Kidney epithelial cell (primary cell): ENCODE measurements at places on chromosomes 3 and 15. TPM values are rescaled to one million over a fixed set of nuclear protein-coding genes. Genes with fewer than 3 reads are reported as not detected.

GRCh38 chr3:121747976-121748375 is 1.6 kb downstream of the GOLGB1 start:
- DNase-seq: no peak

- no peak for DNase-seq
Observed at GRCh38 chr3:148737104-148737530, 39.4 kb downstream of the AGTR1 start.

Gene TF
- total RNA-seq: under 0.01 TPM in 1 of 2 replicates, not detected in the other

Gene GOLGA8T
- total RNA-seq: 0.27 TPM in 1 of 2 replicates, not detected in the other

Gene PLA2G4D
- not detected in 2 replicates for total RNA-seq

Gene OR5H14
- not detected in 2 replicates for total RNA-seq

- no peak for DNase-seq
Observed at GRCh38 chr15:101264911-101265641, 12.2 kb downstream of the SELENOS start.

GRCh38 chr3:172646439-172647015 is 64.3 kb downstream of the NCEH1 start:
- no peak for DNase-seq

Gene ZMYND10
- 1.7 TPM in 1 of 2 replicates, not detected in the other for total RNA-seq

DNA sequence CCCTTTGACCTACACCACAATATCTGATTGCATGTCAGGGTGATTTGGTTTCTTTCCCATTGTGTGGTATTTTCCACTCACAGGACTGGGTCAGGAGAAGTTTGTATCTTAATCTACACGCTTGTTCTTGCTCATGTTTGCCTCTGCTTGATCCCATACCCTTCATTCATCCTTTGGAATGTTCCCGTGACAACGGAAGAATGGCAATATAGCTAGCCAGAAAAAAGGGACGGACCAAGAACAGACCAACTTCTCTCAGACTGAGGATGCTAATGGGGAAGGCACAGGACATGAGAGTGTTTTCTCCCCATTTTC is 7.8 kb upstream of the THSD4 start:
- DNase-seq: no peak

DNA sequence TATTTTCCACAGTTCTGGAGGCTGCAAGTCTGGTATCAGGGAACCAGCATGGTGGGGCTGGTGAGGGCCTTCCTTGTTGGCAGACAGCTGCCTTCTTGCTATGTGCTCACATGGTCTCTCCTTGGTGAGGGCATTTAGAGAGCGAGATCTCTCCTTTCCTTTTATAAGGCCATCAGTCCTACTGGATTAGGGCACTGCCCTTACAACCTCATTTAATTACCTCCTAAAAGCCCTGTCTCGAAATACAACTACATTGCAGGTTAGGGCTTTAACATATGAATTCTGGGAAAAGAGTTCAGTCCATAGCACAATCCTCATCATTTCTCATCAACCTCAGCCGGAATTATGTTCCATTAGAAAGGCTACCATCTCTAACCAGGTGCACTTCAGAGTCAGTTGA is 21.9 kb downstream of the ISL2 start:
- DNase-seq: no peak

DNA sequence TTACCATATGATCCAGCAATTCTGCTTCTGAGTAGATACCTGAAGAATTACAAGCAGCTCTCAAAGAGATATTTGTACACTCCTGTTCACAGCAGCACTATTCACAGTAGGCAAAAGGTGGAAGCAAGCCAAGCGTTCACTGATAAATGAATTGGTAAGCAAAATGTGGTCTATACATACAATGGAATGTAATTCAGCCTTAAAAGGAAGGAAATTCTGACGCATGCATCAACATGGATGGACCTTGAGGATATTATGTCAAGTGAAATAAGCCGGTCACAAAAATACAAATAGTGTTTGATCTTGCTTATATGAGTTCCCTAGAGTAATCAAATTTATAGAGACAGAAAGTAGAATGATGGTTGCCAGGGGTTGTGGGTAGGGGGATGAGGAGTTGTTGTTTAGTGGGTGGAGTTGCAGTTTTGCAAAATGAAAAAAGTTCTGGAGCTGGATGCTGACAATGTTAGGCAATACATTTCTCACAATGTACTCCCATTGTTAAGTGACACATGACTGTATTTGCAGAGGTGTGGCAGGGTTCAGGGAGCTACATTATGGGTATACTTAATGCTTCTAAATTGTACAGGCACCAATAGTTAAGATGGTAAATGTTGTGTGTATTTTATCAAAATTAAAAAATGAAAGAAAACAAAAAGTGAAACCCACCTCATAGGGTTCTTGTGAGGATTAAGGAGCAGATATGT is 26.7 kb downstream of the SLC6A1 start:
- DNase-seq: no peak

GRCh38 chr15:66692808-66693596 is 9.0 kb upstream of the SMAD6 start:
- DNase-seq: no peak

Gene UROC1
- not detected in 2 replicates for total RNA-seq

GRCh38 chr3:46617941-46618340 is 5.6 kb downstream of the FAM240A start:
- no peak for DNase-seq

Gene GOLGA6D
- total RNA-seq: not detected in 2 replicates

Gene CCR9
- not detected in 2 replicates for total RNA-seq

Gene XCR1
- not detected in 2 replicates for total RNA-seq

DNA sequence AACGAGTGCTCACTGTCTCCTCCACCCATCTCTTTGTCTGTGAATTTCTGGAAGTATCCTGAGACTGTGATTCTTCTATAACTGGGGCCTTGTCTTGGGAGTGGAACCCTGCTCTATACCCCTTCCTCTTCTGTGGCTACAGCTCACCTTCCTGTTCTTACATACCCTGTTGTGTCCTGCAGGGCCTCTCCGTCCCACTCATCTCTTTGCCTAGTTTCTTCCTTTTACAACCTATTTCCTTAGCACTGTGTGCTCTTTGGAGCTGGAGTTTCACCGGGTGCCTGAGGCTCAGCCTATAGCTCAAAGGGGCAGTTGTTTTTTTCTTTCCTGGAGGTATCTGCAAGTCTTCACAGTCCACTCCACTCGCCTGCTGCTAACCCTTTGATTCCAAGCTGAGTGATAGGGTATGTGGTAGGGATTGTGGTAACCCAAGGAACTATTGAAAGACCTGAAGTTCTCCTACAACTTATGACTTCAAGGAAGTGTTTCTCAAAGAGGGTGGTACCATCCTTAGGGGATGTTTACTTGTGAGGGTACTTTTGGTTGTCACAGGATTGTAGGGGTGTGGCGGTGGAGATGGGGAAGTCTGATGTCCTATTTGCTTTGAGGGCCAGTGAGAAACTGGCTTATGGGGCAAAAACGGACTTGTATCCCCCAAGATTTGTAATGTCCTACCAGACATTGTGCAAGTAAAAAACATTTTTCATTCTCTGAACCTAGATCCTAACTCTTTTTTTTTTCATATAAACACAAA is 66.6 kb upstream of the ARL8B start:
- no peak for DNase-seq

Gene STRA6
- 1.8 and 3.9 TPM in 2 replicates for total RNA-seq

Gene AADACL2
- not detected in 2 replicates for total RNA-seq

- no peak for DNase-seq
Observed at GRCh38 chr3:66342717-66343356, 122.0 kb downstream of the SLC25A26 start.

GRCh38 chr15:79973456-79974195 is 2.6 kb upstream of the BCL2A1 start:
- no peak for DNase-seq

- DNase-seq: no peak
Observed at GRCh38 chr3:26236531-26236930, 386.0 kb upstream of the LRRC3B start.

DNA sequence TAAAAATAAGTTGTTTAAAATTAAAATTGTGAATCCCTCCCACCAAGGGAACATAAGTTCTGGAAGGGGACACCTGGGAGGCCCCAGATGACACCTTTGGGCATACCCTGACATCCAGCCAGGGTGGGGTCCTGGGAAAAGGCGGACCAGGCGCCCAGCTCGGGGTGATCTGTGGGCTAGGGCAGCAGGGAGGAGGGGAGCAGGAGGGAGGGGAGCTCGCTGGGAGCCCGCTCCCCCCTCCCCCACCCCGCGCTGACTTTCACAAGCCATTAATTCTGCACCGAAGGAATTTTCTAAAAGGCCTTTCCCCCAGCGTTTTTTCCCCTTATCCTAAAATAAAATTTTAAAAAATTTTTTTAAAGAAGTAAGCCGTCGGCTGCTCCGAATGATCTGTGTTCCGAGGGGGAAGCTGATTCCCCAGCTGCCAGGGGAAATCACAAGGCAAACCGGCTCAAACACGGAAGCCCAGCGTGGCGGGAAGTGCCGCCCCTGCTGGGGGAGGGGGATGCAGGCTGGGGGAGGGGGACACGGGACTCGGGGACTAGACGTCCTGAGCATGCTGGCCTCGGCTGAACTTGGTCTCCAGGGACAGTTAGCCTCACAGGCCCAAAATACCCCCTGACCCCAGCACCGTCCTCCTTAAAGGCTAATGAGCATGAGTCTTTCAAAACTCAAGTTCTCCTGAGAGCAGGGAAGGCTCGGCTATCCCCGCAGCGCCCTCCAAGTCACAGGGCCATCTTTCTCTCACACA is 13.9 kb downstream of the PLXND1 start:
- no peak for DNase-seq

GRCh38 chr3:138222131-138222941 is 35.2 kb downstream of the ARMC8 start:
- DNase-seq: no peak

- DNase-seq: no peak
Observed at GRCh38 chr3:30518181-30518864, 88.1 kb upstream of the TGFBR2 start.

DNA sequence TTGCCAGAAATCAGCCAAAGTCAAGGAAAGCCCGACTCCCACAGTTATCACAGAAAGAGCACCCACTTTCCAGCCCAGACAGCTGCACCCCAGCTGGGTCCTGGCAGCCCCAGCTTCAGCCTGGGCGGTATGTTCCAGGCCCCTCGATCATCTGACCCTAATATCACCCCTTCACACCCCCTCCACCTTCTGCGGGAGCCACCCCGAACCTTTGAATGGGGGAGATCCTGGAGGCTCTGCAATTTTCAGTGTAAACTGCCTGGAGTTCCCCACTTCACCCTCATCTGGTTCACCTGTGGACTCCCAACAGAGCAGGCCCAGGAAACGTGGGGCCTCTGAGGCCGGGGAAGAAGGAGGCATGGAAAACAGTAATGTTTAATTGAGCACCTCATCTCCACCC is 5.9 kb downstream of the PRSS50 start:
- DNase-seq: no peak

- no peak for DNase-seq
Observed at GRCh38 chr3:192827863-192828594, 89.6 kb downstream of the MB21D2 start.

Gene SERF2
- 582 and 942 TPM in 2 replicates for total RNA-seq

DNA sequence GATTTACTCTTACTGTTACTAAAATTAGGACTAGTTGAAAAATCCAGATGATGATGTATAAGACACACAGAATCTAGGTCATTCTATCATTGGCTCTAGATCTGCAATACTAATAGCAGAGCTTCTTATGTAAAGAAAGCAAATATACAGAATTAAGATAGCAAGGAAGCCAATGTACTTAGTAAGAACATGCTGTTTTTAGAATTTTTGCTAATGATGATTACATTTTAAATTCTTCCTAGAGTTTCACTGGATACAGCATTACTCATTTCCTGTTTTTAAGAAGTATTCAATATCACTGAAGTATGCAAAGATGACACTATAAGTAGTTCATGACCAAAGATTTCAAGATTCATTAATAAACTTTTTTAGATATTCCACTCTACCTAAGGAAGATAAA is 60.7 kb downstream of the CFAP20DC start:
- DNase-seq: no peak

GRCh38 chr3:40366203-40367162 is 20.5 kb upstream of the ENTPD3 start:
- DNase-seq: no peak

DNA sequence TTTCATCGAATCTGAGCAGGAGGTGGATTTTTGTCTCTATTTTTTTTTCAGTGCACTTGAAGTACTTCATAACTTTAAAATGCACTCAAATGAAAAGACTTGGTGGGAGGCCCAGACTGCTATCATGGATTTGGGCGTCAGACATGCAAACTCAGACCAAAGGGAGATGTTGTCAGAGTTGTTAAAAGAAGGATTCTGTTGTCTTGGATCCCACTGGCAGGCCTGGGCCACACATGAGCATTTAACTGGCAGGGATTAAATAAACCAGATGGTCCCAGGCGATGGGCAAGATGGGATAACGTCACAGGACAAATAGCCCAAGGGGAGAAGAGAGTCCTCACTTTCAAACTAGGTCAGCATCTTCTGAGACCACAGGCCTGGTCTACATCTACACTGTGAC is 15.4 kb downstream of the RTP1 start:
- DNase-seq: no peak

DNA sequence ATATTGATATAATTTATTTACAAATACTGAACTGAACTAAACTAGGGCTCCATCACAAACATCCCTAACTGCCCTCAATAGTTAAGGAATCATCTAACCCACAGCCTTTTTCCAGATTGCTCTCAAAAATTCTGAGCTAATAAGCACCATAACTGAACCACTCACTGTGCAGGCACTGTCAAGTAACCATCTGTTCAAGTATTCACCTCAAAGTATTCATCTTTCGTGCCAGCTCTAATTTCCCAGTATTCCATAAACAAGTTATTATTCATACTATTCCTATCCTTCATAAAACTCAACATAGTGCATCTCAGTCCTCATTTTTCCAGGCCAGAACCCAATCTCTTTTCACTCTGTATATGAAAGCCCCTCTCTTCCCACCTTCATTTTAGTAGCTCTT is 41.1 kb downstream of the THBS1 start:
- no peak for DNase-seq

GRCh38 chr3:33392144-33392543 is 48.1 kb downstream of the UBP1 start:
- no peak for DNase-seq

Gene MST1R
- 6.5 and 8.2 TPM in 2 replicates for total RNA-seq

- no peak for DNase-seq
Observed at GRCh38 chr3:197137751-197138150, 108.1 kb upstream of the MELTF start.

DNA sequence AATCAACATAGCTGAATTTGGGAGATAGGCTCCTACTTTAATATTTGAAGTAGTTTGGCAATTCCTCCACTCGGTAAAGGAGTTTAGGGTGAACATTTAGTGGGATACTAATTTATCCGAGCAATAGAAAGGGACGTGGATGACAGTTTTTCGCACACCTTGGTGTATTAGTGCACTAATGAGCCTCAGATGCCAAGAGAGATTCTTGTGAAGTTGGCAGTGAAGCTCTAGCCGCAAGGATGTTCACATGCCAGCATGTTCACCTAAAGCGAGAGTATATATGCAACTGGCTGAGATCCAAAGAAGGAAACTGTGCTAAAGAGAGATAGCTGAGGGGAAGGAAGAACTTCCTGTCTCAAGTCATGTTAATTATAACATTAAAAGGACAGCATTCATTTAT is 58.5 kb downstream of the TGFBR2 start:
- DNase-seq: no peak

GRCh38 chr15:99503411-99503810 is 62.4 kb upstream of the MEF2A start:
- DNase-seq: no peak

DNA sequence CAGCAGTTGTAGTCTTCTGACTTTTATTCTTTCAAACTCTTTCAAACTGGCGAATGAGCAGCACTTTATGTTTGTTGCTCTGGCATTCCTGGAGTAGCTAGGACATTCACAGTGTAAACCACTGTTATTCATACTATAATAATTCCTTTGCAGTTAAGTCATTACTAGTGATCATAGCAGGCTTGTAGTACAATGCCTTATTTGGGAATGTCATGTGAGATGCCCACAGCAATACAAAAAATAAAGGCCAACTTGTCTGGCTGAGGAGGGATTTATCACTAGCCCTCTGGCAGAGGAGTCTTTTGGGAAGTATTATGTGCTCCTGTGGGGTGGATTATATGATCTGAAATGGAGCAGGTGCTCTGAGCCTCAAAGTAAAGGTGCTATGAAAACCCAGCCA is 197.2 kb downstream of the VGLL3 start:
- peak; percentile 92 for DNase-seq
